ENCODE measurements at places on chromosomes 3 and 15. TPM values are rescaled to one million over a fixed set of nuclear protein-coding genes. Genes with fewer than 3 reads are reported as not detected.

DNA sequence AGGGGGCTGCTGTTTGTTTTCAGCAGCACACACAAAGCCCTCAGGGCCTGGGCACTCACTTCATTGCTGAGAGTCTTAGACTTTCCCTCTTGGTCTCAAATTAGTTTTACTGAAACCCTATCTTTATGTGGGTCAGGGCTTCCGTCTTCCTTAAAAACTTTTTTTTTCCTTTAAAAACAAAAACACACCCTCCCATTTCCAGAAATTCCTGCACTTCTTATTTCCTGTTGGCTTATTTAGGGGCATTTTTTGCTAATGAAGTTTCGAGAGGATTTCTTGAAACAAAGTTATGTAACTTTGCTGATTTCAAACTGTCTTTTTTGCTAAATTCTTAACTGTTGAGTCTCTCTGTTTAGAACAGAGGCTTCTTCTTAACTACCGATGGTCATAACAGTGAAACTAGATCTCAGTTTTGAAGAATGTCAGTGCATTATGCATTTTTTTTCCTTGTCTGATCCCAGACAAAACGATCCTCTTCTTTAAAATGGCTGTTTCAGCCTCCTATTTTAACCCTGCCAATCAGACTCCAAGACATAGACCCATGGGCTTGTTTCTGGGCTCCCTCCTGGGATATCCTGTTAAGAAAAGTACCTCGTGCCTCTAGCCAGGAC, 23.3 kb downstream of the ANAPC13 start:
- no peak for DNase-seq

GRCh38 chr15:47857776-47858167, 140.5 kb downstream of the SEMA6D start:
- DNase-seq: no peak

DNA sequence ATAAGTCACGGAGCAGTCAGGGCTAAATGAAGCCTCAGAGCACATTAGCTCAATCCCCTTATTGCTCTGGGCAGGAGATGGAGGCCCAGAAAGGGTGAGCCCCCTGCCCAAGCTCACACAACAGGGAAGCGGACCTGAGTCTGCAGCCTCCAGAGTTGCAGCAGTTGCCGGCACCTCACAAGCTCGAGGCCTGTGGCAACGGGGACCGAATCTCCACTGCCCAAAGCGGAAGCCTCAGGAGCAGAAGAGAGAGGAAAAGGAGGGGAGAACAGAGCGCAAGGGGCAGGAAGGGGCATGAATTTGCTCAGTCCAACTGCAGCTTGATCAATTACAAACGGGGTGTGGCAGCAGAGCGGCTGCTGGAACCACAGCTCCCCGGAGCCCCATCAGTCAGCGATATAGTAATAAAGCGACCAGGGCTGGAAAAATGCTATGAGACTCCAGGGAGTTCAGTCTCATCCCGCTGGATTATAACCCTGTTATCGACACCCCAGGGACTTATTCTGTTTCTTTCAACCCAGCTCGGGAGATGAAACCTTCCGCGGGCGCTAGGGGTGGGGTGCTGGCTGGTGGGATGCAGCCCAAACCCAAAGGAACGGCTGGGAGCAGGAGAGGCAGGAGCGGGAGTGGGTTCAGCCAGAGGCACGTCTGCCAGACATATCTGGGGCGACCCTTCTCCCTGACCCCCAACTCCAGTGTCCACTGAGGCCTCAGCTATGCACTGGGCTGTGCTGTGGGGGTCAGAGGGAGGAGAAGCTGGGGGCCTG, 219.7 kb upstream of the LINGO1 start:
- no peak for DNase-seq

DNA sequence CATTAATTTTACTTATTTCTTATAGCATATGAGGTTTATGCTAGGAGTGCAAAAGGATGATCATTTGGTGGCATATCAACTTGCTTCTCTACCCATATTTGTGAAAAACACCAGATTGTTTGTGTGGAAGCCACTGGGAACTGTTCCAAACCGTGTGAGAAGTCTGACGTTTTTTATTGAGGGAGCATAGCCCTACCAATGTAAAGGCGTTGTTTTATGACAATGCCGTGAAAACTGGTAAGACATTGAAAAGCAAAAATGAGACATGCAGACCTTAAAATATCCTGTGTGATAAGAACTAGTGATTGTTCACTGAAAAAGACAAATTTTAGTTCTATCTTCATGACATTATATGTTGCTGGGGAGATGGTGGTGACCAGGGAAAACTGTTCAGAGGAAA, 87.8 kb downstream of the CHL1 start:
- DNase-seq: no peak

Gene LIPC
- 0.47 TPM for total RNA-seq

All from activated naive CD4-positive, alpha-beta T cell treated with anti-CD3 and anti-CD28 coated beads for 36 hours (primary cell).